Stimulated activated CD4-positive, alpha-beta T cell treated with anti-CD3 and anti-CD28 coated beads, TNF-alpha, amount 100 ng/mL, for 48 hours (primary cell): ENCODE measurements at places on chromosomes 2 and 18.
A peak's percentile ranks its signal among the peaks of the same experiment; 100 is the strongest.

GRCh38 chr2:31296641-31297287, 62.8 kb downstream of the EHD3 start:
- DNase-seq = no peak

DNA sequence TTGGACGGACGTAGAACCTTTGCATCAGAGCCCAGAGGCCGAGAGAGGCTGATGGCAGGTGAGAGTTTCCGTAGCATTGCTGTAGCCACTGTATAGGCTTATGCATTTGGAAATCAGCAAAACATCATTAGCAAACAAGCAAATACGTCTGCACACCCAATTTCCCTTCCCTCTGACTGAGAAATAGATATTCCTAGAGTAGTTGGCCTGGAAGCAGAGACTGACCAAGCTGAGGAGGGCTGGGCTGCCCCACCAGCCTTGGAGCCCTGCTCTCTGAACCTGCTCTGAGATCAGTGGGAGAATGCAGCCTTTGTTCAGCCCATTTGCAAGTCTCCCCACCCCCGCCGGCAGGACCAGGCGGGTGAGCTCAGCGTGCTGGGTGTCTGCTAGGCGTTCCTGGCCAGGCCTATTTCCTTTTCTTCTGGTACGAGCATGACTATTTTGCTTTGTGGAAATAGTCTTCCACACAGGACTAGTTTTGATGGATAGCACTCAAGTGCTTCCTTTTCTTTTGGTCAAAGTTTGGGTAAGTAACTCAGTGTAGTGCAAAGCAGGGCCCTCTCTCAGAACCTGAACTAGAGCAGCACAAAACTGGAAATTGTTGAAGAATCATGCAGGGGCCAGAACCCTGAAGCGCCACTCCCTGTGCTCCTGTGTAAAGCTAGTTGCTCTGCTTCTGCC, 21.9 kb upstream of the RNF149 start:
- DNase-seq = no peak

DNA sequence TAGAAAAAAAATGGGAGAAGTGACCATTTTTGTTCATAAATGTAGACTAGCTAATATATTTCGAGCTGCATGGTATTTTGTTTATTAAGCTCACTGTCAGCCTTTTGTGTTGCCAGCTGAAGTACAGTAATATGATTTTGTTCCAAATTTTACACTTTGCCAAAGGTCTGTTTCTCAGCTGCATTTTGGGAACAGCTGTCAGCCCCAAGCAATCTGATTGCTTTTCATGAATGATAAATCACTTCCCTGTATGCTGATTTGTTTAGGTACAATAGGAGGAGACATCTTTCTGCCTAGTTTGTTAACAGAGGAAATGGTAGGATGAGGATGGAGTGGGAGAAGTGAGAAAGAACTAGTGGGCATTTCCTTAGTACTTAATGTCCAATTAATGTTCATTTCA, 79.3 kb downstream of the NABP1 start:
- no peak for DNase-seq

DNA sequence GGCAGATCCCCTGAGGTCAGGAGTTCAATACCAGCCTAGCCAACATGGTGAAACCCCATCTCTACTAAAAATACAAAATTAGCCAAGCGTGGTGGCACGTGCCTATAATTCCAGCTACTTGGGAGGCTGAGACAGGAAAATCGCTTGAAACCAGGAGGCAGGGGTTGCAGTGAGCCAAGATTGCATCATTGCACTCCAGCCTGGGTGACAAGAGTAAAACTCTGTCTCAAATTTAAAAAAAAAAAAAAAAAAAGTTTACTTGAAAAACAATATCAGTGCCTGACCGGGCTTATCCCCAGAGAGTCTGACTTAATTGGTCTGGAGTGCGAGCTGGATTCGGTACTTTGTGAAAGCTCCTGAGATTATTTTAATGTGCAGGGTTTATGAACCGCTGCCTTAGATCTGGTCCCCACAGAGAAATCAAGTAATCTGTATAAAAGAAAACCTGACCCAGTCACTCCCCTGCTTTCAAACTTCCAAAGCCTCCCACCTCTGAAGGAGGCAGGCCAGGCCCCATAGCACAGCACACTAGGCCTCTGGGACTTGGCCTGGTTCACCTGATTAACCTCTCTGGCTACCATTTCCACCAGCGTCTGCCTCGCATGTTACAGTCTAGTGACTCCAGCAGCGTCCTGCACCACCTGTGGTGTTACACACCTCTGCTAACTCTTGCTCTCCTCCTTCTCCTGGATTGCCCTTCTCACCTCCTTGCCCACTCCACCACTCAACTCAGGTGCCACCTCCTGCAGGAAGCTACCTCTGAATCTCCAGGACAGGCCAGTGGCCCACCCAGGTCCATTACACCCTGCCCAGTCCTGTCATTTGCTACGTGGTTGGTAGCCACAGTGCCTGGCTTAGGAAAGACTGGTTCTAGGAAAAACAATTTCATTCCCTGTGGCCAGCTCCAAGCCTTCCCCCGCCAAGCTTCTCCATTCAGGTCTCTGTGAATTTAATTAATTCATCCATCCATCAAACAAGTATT, 114.3 kb upstream of the PPP1CB start:
- DNase-seq = no peak

GRCh38 chr18:29259838-29260237, 1082.9 kb upstream of the CDH2 start:
- no peak for DNase-seq

- no peak for DNase-seq
Measured at GRCh38 chr18:59779979-59780378, 82.8 kb upstream of the CCBE1 start.

- no peak for DNase-seq
Measured at GRCh38 chr2:40371525-40372282, 80.2 kb downstream of the SLC8A1 start.

DNA sequence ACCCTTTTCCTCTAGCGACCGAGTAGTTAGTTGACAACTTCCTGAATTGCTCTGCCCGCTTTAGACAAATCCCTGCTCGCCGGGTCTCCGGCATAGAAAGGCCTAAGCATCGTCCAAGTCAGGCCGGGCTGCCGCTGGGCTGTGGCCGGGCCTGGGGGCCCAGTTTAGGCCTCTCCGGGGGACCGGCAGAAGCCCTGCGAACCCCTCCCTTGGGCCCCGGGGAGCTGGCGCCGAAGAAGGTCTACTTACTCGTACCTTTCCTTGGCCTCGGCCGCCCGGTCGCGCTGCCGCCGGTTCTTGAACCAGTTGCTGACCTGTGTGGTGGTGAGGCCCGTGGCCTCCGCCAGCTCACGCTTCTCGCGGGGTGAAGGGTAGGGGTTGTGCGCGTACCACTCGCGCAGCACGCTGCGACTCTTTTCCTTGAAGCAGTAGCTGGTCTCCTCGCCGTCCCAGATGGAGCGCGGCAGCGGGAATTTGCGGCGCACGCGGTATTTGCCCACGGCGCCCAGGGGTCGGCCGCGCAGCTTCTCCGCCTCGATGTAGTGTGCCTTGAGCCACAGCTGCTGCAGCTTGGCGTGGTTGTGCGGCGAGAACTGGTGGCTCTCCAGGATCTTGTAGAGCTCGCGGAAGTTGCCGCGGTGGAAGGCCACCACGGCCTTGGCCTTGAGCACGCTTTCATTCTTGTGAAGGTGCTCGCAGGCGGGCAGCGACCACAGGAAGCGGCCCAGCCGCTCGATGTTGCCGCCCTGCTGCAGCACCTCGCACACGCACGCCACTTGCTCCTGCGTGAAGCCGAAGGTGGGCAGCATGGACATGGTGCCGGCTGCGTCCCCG, 739 bp downstream of the SIX2 start:
- no peak for DNase-seq

DNA sequence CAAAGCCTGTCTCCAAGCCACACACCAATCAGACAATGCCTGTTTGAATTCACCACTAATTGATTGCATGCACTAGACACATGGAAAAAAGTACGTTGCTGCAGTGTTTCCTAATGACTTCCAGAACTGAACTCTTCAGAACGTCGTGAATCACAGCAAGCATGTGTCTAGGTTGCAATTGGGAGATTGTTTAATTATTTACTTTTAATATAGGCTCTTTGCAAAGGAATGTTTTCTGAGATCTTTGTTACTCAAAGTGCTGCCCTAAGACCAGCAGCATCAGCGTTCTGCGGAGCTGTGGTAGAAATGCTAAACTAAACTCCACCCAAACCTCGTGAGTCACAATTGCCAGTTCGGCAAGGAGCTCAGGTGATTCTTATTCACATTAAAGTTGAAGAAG, 52.7 kb upstream of the CCDC68 start:
- DNase-seq = no peak

GRCh38 chr2:170518911-170519310, 196.2 kb upstream of the SP5 start:
- no peak for DNase-seq

- DNase-seq = no peak
Measured at GRCh38 chr2:128004509-128004908, 23.4 kb downstream of the SAP130 start.

- no peak for DNase-seq
Measured at GRCh38 chr2:160266037-160266551, 66.0 kb upstream of the ITGB6 start.

- DNase-seq = no peak
Measured at GRCh38 chr2:59892398-59892797, 661.1 kb downstream of the BCL11A start.

DNA sequence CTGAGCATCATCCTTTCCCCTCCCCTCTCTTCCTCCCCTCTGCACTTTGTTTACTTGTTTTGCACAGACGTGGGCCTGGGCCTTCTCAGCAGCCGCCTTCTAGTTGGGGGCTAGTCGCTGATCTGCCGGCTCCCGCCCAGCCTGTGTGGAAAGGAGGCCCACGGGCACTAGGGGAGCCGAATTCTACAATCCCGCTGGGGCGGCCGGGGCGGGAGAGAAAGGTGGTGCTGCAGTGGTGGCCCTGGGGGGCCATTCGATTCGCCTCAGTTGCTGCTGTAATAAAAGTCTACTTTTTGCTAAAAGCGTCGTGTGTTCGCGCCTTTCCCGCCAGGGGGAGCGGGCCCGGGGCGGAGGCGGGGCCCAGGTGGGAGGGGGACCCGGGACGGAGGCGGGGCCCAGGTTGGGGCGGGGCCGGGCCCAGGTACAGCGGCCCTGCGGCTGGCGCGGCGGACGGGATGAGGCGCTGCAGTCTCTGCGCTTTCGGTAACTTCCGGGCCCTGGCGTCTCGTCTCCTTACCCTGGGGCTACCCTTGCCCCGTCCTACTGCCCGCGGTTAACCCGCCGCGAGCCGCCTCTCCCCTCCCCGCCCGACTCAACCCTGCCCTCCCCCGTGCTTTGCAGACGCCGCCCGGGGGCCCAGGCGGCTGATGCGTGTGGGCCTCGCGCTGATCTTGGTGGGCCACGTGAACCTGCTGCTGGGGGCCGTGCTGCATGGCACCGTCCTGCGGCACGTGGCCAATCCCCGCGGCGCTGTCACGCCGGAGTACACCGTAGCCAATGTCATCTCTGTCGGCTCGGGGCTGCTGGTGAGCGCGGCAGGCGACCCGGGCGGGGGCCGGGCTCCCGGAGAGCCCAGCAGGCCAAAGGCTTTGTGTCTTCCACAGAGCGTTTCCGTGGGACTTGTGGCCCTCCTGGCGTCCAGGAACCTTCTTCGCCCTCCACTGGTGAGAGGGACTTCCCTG, at the start of gene KRTCAP3:
Gene KRTCAP3, plus strand, starts transcription at position 424 of the 962 bp plus-strand sequence. Its CDS starts 32 bp downstream, at position 456.
- DNase-seq = no peak

GRCh38 chr2:110980339-110981062, 140.2 kb upstream of the BCL2L11 start:
- DNase-seq = no peak

DNA sequence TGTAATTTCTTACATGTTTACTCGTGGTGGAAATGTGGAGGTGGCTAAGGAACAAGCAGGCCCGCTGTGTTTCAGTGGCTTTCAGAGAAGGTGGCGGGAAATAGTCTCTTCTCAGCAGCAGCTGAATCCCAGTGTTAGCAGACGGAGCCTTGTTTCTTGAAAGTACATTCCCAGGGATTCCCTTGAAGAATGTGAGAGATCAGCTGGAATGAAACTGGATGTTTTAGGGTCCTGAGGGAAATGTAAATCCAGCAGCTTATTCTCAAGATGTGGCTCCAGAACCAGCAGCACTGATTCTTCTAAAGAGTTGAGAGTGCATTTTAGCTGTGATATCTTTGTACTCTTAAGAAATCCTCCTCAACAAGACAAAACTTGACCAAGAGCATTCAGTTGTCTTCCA, 59.1 kb downstream of the CDC42EP3 start:
- no peak for DNase-seq

DNA sequence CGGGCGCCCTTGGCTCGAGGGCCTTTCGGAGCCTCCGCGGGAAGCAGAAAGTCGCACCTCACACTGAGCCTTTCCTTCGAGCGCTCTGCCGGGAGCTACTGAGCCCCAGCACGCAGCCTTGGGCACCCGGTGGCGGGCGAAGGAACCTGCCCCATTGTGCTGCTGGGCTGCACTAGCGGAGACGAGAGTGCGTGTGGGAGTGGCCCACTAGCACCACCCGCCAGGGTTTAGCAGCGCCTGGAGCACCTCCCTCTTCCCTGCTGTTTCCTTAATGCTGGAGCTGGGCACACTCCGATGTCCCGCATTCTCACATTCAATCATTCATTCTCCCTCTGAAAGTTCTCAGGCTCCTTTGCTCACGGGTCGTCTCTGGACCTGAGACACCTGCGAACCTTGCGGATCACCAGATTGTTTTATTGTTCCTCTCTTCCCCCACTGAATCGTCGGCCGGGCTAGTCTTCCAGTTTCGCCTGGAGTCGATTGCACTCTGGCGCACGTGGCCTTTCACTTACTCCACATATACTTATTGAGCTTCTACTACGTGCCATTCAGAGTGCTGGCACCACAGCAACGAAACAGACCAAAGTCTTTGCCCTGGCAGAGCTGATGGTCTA, 8.5 kb upstream of the PAX3 start:
- no peak for DNase-seq

DNA sequence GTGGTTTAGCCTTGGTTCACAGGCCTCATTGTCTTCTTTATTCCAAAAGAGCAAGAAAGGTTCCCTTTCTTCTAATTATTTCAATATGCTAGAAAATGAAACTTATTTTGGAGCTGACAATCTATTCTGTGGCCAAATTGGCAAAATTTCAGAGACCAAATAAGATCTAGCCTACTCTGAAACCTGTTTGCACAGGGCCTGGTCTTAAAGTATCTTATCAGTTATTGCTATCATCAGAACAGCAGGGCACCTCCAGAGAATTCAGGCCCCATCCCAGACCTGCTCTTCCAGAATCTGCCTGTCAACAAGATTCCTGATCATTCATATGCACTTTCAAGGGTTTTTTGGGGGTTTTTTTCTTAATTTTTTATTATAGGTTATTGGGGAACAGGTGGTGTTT, 198.7 kb downstream of the ANAPC1 start:
- DNase-seq = no peak

DNA sequence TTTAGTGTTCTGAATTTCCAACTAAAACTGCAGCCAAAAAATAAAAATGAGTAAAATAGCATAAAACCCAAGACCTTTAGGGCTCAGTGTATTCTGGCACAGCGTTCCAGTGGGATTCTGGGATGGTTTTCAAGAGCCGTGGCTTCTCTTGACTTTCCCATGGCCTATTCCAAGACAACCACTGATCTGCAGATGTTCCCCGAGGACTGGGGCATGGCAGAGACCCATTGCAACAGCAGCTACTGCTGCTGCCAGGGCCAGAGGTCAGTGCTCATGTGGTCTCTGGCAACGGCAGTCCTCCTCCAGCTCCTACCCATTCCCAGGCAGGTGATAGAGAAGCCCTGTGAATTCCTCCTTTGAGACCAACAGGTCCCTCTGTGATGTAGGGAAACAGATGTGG, 26.8 kb downstream of the TNP1 start:
- DNase-seq = no peak

- DNase-seq = peak; percentile 14
Measured at GRCh38 chr18:59123588-59124369, 15.9 kb upstream of the SEC11C start.
